ENCODE measurements at places on chromosomes 4 and X.

- no peak for DNase-seq
These were observed 32.4 kb upstream of the PGM2 start for GRCh38 chr4:37794056-37794455.

- DNase-seq, result no peak
These were observed 44.3 kb downstream of the FBXL5 start for GRCh38 chr4:15610855-15611254.

DNA sequence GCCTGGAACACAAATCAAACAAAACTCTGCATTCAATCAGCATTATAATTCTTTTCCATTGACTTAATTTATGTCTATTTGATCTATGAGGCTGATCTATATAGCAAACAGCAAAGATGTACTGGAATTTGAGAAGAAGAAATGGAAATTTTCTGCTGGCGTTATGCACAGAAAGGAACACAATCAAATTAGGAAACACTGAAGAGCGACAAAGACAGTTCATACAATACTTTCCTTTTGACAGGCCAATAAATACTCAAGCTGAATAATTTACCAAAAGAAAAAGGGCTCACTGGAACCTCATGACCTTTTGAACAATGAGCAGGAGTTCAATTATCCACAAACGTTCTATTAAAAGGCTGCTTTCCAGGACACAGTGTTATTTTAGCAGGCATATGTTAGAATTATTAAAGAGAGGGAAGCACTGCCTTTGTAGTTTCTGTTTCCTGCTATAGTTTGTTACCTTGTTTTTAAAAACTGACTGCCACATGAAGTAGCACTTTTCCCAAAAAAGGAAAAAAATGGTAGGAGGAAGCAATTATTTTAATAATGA is 8.1 kb downstream of the PDHA2 start:
- DNase-seq, result no peak

- DNase-seq, result no peak
These were observed 84.3 kb downstream of the NBDY start for GRCh38 chrX:56813318-56813837.

- no peak for DNase-seq
These were observed 79.5 kb downstream of the FAM184B start for GRCh38 chr4:17701882-17702281.

- DNase-seq, result no peak
These were observed 330.3 kb downstream of the CBLL2 start for GRCh38 chrX:22603060-22603459.

DNA sequence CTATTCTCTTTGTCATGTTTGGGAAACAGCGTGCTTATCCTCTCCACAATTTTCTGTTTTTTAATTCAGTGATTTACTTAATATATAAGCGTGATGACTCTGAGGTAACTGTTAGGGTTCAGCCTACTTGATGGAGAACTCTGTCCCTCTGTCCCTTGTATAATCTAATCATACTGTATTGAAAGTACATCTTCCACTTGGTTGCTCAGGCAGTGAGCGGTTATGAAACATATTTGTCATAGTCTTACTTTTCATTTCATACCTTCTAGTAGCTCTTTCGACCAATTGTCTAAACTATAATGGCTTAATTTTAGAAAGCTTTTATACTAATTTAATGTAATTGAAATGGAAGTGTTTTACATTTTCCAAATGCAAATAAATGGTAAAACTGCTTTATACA is 469.0 kb downstream of the TLL1 start:
- no peak for DNase-seq

- no peak for DNase-seq
These were observed 67.8 kb upstream of the PCDH10 start for GRCh38 chr4:133081246-133081645.

DNA sequence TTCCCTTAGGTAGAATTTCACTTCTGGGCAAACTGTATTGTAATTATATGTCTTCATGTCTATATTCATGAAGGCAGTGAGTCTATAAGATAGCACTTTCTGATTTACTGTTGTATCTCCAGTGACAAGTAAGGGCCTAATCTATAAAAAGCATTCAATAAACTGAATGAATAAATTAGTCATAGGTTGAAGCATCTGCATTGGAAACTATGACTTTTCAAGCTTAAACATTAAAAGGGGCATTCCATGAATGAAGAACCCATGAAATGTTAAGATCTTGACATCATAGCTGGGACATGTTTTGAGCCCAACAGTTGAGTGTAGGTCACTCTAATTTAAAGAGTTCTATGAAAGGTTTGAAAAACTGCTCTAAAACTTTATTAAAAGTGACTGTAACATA is 159.3 kb upstream of the LCORL start:
- DNase-seq, result no peak

GRCh38 chr4:5888222-5889001 is 4.5 kb downstream of the CRMP1 start:
- DNase-seq, result no peak

DNA sequence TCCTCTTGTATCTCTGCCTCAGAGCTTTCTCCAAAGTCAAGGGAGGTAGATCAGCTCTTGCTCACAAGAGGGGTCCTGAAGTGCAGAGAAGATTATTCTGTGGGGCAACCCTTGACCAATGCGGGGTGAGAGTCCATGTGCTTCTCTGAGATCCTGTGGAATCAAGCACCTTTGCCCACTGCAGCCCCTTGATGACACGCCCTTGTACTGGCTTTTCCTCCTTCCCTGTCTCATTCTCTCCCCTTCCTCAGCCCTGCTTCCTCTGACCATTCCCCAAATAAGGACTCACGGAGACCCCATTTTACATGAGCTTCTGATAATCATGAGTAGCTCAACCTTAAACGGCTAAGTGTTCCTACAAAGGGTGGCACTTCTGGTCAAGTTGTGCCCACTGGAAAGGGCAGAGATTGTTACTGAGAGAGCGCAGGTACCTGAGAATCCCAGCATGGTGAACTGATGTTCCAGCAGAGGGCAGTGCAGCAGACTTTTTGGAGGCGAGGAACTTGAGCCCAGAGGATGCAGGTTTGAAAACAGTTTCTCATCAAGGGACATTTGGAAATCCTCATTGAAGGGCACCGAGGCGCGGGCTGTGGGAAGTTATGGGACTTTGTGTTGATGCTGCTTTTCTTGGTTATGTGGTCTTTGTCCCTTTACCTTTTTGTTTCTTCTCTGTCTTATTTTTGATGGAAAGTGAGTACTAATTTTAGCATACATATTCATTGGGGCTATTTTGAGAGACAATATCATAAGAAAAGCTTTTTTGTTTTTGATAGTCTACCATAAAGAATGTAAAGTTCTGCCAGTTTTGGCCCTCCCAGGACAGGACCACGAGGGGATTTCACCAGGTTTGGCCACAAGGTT is 201.3 kb downstream of the RBM46 start:
- DNase-seq, result no peak

DNA sequence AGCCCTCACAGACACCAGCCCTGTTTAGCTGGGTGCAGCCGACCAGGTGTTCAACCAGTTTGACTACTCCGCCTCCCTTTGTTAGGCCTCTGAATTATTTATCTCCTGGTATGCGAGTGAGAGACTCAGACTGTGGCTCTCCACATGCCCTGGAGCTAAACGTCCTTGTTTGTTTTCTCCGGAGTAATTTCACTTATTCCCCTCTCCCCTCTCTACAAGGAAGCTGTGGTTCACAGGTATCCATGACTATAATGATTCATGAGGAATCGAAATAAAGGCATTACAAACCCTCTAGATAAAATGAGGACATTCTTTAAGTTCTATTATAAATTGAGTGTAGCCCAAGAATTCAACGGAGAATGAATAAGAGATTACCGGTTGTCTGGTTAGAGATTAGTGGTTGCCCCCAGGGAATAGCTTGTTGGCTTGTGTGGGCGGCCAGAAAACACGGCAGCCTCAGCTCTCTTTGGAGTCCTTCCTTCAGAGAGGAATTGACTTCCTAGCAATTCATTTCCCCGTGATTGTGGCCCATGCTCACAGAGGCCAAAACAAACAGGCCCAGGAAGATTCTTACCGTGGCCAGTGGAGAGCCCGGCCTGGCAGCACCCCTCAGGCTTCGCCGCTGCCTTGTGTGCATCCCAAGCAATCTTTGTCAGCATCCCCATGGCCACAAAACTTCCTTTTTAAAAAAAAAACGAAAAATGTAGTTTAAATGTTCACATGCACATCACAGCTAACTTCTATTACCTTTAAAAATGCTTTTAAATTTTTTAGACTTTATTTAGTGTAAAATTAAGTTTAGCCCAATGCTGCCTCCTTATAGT is 60.2 kb upstream of the CBR4 start:
- no peak for DNase-seq

- no peak for DNase-seq
These were observed 269.4 kb downstream of the CRLF2 start for GRCh38 chrX:943035-943434.

GRCh38 chr4:138111462-138112000 is 130.6 kb downstream of the SLC7A11 start:
- no peak for DNase-seq

DNA sequence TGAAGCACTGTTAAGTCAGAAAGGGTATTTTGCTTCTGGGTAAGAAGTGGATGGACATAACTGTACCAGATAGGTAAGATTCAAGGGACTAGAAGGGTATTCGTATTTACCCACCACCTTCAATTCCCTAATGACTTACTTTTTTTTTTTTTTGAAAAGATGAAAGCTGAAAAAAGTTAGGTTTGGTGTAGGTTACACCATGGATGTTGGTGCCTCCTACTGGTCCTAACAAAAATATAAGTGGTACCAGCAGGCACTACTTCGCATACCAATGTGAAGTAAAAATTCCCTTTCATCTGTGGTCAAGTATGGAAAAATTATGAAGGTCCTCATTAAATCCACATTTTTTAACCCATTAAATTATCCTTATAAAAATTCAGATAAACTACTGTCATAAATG is 7.2 kb downstream of the ANKRD17 start:
- DNase-seq, result no peak

- DNase-seq, result no peak
These were observed 107.1 kb upstream of the INTU start for GRCh38 chr4:127525608-127526007.

DNA sequence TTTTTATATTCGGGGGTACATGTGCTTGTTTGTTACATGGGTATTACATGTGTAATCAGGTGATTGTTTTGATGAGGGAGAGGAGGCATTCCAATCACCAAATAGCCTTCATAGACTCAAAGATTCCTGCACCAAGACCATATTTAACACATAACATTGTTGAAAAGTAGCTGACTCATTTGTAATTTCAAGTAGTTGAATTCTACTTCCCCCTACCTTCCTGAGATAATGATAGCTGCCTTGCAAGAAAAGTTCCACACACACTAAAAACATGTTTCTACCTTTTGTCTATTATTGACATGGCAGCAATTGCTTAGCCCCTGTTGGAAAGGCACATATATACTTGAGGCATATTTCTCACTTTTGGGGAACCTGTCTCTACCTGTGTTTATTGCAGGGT is 16.1 kb downstream of the PGAM4 start:
- DNase-seq, result no peak

- DNase-seq, result no peak
These were observed 266.6 kb downstream of the ZNF674 start for GRCh38 chrX:46278572-46278971.

GRCh38 chr4:152044331-152045036 is 283.7 kb upstream of the GATB start:
- DNase-seq, result no peak

DNA sequence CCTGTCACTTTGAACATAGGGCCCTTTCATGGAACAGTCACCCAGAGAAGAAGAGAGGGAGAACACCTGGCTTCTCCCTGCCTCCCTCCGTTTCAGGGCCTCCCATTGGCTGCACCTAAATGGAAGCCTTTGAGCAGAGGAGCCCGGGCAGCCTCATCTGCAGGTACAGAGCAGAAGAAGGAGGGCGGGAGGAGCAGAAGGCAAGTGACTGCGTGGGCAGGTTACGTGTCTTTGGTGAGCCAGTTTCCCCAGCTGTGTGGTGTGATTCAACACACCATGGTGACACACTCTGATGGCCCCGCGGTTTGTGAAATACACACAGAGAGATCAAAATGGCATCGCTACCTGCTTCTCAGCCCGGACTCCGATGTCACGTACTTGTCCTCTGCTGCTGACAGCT is 431 bp downstream of the C4orf50 start:
- DNase-seq, result no peak

DNA sequence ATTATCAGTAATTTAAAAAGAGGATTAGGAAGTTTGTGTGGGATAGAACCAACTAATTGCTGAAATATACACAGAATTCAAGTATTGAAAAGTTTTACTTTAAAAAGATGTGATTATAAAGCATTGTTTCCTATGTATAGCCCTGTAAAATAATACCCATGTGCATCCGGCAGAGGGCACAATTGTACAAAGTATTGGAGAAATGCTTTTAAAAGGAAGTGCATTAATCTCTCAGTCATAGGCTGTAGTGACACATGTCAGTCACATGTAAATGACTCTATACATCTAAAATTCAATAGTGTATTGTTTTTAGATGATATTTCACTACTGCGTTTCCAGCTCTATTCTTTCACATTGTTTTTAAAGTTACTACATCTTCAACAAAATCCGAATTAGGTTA is 9.7 kb upstream of the GEMIN8 start:
- DNase-seq, result peak; percentile 40

- no peak for DNase-seq
These were observed 2025.2 kb downstream of the PCDH7 start for GRCh38 chr4:32745351-32745750.

DNA sequence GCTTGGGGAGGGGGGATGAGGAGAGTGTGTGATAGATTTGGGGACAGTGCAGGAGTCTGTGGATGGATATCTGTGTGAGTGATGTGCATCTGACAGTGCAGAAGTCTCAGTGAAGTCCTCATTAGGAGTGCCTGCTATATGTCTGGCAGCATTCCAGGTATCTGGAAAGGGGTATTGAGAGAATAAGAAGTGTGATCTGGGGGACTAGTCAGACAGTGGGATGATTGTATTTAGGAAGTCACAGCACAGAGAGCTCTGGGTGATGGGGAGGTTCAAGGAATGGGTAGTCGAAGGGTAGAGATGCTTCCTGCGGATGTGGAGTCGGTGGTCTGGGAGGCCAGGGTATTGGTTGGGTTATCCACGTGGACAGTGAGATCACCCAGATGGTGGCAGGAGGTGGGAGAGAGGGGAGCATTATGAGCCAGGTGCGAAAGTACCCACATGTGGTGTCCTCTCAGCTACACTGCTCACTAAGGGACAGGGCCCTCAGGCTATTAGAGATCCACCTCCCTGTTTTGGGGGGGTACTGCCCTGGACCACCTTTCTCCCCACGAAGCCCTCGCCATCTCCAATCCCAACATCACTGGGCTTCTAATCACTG is 9.8 kb downstream of the MAGED2 start:
- DNase-seq, result no peak

DNA sequence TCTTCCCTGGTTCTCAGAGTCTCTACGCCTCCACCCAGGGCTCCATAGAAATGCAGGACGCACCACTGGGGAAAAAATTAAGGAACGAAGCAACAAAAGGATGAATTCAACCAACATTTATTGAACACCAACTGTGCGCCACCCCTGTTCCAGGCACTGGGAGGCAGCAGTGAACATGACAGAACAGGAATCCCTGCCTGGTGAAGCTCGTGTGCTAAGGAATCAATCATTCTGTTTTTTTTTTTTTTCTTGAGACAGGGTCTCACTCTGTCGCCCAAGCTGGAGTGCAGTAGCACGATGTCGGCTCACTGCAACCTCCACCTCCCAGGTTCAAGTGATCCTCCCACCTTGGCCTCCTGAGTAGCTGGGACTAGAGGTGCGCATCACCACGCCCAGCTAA is 1.9 kb upstream of the FTSJ1 start:
- no peak for DNase-seq
